ENCODE measurements at places on chromosomes 16 and 17. TPM values are rescaled to one million over a fixed set of nuclear protein-coding genes. Genes with fewer than 3 reads are reported as not detected.

DNA sequence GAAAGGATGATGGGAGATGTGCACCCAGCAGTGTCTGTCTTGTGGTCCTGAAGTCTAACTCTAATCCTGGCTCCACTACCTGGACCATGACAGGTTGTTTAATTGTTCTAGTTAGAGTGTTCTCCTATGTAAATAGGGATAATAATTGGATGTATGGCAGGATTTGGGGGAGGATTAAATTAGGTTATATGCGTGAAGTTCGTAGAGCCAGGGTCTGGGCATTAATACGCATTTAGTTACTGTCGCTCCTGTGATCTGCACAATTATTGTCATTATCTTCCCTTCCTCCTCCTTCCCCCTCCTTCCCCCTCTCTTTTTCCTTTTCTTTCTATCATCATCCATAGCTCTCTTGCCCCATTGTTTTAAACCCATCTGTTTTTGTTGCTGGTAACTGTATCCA is 210.3 kb downstream of the WWOX start:
- H3K4me3 ChIP-seq = no peak overlapping the region
- no peak overlapping the region for H3K27ac ChIP-seq
- no peaks in the 10 kb centered on the region for H3K36me3 ChIP-seq
- no peaks in the 10 kb centered on the region for H3K4me1 ChIP-seq
- no peaks in the 10 kb centered on the region for H3K27me3 ChIP-seq

The TNFRSF17 gene
- 5.2 TPM for polyA plus RNA-seq

The HOXB4 gene
- 1.6 TPM for polyA plus RNA-seq

DNA sequence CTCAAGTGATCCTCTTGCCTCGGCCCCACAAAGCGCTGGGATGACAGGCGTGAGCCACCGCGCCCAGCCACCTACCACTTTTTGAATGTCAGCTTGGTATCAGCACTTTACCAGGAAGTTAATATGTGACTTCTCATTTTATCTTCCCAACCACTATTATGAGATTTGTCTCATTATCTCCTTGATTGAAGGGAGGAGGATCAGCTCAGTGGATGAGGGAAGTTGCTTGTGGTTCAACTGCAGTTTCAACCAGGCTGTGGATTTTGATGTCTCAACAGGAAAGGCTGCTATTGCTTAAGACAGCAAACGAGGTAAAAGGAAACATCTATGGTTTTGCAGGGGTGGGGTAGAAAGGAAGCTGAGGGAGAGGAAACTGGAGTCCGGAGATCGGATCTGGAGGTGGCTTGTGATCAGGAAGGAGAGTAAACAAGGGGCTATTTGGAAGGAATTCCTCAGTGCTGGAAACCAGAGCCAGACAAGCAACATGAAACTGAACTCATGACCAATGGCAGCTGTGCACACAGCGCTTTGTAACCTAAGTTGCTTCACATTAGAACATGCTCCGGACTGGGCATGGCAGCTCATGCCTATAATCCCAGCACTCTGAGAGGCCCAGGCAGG is 180.5 kb downstream of the VPS53 start:
- no peak overlapping the region for H3K27ac ChIP-seq
- no peaks in the 10 kb centered on the region for H3K36me3 ChIP-seq
- H3K4me1 ChIP-seq = no peaks in the 10 kb centered on the region
- no peak overlapping the region for H3K4me3 ChIP-seq

- no peak overlapping the region for H3K27ac ChIP-seq
- no peaks in the 10 kb centered on the region for H3K4me1 ChIP-seq
- DNase-seq = no peak
- no peak overlapping the region for H3K4me3 ChIP-seq
- H3K27me3 ChIP-seq = no peaks in the 10 kb centered on the region
Observed at GRCh38 chr17:47078801-47079200, 99.7 kb upstream of the RPRML start.

DNA sequence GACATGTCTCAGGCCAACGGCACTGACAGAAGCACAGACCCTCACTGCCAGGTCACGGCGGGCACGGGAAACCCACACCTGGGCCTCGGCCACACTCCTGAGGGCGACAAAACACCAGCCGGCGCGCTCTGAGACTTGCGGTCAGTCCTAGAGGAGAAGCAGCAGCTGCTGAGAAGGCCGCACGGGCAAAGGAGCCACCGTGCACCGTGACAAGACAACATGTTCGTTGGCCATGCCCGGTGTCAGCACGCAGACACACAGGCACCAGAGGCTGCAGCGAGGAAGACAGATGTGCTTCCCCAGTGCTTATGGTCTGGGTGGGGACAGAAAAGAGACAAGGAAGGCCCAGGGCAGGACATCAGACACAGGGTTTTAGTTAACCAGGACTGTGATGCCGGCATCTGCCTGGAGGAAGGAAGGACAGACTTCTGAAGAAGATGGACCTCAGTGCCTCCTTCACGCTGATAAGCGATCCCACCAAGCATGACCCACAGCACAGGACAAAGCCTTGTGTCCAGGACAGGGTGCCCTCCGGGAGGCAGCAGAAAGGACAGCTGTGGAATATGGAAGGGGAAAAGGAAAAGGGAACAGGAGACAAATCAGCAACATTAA is 84.0 kb downstream of the ANKRD11 start:
- no peaks in the 10 kb centered on the region for H3K36me3 ChIP-seq
- H3K27me3 ChIP-seq = no peaks in the 10 kb centered on the region
- H3K27ac ChIP-seq = no peak overlapping the region

DNA sequence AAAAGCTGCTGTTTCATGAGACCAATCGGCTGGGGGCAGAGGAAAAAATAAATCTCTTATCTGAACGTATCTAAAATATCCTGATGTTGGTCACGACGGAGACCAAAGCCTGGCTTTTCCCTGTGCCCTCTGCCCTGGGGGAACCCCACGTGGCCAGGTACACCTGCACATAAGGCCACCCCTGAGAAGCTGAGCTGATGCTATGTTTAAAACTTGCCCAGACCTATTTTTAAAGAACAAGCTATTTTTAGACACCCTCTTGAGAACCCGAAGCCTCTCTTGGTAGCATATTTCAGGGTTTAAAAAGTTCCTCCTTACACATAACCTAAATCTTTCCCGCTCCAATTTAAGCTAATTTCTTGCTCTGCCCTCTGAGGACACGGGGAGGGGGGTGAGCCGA is 210.4 kb downstream of the GSG1L start:
- no peaks in the 10 kb centered on the region for H3K27me3 ChIP-seq
- no peaks in the 10 kb centered on the region for H3K36me3 ChIP-seq
- no peaks in the 10 kb centered on the region for H3K4me1 ChIP-seq
- DNase-seq = no peak

- no peaks in the 10 kb centered on the region for H3K27me3 ChIP-seq
- no peak for DNase-seq
- peaks cover 9% of the 10 kb centered on the region for H3K4me1 ChIP-seq
- no peak within 1 kb of the TSS for H3K27ac ChIP-seq
Observed at GRCh38 chr17:44915321-44915726, at the start of gene GFAP. TSS of gene GFAP (minus strand) at chr17:44915500. CDS start at chr17:44915486, 14 bp downstream.

The SLC6A4 gene
- 1.7 TPM for polyA plus RNA-seq
